Activated CD4-positive, CD25-positive, alpha-beta regulatory T cell treated with anti-CD3 and anti-CD28 coated beads, Interleukin-2, amount 50 U/mL, for 72 hours (primary cell): ENCODE measurements at places on chromosomes 1 and 21.

DNA sequence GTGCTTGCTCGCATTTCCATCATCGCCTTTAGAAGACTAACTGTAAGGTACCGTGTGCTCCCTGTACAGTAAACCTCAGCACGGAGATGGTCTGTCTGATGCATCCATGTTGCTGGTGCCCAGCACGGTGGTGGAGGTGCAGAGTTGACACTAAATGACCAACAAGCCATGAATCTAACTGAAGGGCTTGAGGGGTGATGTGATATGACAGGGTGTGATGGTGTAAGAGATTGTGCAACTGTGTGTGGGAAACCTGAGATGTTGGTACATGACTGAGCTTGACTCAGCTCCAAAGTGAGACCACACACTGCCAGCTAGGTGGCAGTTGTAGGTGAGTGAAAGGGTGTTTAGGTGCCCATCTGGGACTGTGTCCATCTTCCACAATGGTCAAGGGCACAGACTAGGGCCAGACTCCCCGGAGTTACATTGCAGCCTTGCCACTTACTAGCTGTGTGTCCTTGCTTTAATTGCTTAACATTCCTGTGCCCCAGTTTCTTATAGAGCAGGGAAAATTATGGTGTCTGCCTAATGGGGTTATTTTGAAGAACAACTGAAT is 21.4 kb downstream of the SLC2A1 start:
- DNase-seq: no peak

- peak; percentile 37 for DNase-seq
Measured at GRCh38 chr1:59926381-59927123, at the start of gene CYP2J2. Gene CYP2J2, minus strand, starts transcription at chr1:59926773. Its CDS starts 27 bp downstream, at chr1:59926746.

- no peak for DNase-seq
Measured at GRCh38 chr1:67723620-67724019, 38.6 kb downstream of the GADD45A start.

DNA sequence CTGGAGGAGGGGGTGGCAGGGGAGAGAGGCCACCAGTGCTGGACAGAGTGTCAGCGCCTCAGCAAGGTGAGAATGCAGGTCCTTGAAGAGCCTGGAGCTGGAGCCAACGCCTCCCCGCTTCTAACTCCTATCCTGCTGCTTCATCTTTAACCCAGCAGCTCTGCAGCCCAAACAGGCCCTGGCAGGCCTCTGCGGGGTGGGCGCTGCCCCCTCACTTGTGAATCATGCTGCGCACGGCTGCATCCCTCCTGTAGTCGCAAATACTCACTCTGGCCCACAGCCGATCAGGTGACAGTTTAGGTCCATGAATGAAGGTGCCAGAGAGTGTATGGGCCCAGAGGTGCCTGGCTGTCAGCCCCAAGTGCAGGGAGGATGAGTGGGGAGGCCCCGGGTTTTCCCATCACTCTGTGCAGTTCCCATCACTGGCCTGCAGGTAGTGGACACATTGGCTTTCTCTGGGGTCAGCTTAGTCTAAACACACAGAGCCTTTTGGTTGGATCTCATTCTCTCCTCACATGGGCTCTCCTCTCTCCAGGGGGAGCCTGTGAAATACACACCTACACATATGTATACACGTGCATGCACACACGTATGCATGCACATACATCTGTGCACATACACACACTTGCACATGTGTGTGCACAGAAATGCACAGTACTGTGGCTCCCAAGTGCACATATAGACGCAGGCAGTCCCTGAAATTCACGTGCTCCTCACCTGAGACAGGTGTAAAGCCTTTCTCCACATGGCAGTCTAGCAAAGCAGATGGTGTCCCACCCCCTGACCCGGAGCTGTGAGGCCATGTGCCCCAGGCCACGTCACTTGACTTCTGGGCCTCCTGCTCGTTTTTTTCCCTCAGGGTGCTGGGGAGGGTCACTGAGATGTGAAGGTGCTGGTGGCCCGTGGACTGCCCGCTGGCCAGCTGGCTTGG is 52.0 kb downstream of the TRIM11 start:
- no peak for DNase-seq

DNA sequence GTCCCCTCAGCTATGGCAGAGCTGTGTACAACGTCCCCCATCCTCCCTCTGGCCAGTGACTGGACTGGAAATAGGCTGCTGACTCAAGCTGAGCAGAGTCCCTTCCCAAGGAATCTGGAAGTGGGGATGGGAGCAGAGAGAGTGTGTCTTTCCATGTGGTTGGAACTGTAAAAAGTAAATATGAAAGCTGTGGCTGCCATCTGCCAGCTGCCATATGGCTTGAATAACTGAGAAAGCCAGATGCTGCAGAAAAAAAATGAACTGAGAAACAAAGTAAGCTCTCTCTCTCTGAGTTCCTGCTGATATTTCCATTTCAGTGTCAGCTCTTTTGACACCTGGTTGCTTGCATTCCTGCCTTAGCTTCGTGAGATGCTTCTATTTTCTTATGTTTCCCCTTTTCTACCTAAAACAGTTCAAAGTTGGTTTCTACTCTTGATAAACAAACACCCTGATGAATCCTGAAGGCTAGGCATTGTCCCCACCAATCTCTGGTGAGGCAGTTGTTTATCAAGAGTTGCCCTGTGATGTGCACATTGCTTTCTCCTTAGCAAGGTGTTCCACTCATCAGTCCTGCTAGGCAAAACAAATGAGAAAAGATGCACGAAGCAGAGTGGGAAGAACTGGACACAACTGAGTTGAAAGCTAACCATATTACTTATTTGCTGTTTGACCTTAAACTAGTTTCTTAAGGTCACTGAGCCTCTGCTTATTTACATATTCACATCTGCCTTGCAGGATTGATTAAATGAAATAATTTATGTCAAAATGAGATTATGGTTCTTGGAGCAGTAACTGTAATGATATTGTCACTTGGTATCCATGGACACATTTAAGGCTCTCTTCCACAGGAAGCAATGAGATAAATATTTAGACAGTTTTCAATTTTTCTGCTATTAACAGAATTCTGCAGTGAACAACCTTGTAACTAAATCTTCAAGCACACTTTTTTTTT is 16.6 kb upstream of the DR1 start:
- DNase-seq: no peak

- no peak for DNase-seq
Measured at GRCh38 chr1:206486995-206487788, 16.9 kb downstream of the IKBKE start.

DNA sequence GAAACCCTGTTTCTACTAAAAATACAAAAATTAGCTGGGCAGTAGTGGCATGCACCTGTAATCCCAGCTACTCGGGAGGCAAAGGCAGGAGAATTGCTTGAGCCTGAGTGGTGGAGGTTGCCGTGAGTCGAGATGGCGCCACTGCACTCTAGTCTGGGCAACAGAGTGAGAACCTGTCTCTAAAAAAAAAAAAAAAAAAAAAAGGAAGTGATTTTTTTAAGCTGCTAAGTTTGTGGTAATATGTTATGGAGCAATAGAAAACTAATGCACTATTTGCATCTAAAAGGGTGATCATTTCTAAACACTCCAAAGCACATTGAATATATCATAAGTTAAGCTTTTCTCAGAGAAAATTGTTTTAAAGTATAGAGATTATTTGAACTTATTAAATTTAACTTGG is 244.8 kb upstream of the SPAG17 start:
- DNase-seq: no peak

DNA sequence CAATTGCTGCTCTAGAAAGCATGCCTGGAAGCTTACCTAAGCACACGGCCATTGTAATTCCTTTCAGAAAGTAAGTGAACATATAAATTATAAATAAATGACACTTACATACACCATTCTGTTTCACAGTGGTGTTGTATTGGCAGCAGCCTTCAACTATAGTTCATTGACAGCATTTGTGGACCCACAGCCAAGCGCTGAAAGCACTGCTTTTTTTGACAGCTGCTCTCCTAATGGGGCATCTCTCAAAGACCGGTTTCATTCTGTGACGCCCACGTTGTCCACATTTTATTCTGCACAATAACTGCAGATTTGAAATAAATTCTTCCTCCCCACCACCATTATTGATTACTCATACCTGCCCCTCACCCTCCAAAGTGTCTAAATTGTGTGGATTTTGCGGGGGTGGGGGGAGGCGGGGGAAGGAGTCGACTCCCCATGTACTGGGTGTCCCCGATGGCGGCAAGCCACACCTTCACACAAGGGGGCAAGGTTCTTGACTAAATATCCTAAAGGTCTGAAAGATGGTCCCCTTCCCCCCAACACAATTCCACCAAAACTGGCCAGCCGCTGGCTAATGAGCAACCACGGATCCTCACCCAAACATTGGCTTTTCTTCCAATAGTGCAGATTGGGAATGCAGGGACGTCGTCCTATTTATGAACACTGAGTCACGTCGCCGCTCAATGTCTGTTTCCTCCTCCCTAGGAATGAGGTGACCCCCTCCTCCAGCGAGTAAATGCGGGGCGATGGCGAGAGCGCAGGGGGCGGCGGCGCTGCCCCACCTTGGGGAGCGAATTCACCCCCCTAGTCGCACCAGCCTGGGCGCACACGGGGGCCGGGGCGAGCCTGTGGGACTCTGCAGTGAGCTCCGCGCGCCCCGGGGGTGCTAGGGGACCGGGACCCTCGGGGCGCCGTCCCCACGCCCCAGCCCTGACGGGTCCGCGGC is 960 bp downstream of the RCAN1 start:
- DNase-seq: no peak

DNA sequence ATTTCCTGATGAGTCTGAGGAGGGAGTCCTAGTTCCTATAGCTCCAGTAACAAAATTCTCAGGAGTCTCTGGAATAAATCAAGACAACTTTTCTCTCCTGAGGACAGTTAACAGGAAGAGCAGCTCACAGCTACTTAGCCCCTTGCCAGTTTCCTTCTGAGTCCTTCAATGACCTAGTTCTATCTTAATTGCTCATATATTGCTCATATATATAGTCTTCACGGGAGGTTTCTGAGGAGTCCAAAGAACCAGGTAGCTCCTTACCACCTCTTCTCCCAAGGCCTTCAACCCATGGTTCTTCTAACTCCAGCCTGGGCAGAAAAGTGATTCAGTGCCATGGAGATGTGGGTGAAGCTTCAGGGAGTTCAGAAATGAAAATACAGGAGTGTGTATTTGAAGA is 4.6 kb downstream of the AMIGO1 start:
- no peak for DNase-seq

DNA sequence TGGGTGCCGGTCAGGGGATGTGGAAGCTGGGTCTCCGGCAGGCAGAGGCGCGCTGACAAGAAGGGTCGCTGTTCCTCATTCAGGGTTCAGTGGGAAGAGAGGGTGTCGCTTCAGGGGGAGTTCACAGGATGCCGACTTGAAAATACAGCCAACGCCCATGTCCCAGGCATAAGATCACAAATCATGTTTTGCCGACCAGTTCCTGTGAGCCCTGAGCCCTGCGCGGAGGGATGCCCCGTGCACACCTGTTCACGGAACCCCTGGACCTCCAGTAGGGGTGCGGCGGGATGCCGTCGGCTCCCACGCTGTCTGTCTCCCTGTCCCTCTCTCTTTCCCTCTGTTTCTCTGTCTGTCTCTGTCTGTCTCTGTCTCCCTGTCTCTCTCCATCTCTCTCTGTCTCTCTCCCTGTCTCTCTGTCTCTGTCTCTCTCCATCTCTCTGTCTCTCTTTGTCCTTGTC is 26.8 kb downstream of the TP73 start:
- no peak for DNase-seq

GRCh38 chr1:26049531-26050247 is 3.8 kb upstream of the SLC30A2 start:
- DNase-seq: no peak

- DNase-seq: no peak
Measured at GRCh38 chr1:202711949-202712635, 1.8 kb upstream of the SYT2 start.

DNA sequence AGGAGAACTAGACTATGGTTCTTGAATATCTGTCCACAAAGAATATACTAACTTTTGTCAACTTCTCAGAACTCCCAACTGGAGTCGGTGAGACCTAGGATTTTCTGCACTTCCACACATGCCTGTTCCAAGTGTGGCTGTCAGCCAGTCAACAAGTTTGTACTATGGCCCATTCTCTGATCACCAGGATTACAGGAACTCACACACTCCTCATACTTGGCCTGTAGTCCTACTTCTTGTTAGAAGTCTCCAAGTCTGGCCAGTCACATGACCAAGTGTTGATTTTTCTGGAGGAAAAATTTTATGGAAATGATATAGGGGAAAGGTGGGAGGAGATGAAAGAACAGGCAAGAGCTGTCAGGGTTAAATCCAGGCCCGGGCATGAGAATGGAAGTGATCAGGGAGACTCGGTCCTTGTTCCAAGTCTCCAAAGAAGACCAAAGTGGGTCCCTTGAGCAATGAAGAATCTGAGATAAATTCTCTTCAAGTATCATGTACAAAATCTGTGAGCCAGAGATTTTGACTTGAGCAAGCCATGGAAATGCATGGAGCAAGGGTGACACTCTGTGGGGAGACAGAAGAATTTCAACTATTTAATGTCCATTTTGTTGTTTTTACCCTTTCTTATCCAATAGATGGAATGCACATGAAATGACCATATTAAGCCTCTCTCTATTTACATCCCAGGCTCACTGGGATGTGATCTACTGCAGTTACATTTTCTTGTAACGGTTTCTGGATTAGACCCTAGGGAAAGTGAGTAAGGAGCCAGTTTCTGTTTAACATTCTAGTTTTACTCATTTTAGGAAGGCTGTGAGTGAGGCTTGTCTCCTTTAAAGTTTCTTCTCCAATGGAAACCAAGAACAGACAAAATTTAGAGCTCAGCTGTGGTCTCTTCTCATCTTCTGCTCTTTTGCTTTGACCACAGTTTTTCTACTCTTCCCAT is 320.9 kb downstream of the ASTN1 start:
- no peak for DNase-seq

- DNase-seq: no peak
Measured at GRCh38 chr21:31837618-31838390, 35.0 kb upstream of the HUNK start.

GRCh38 chr21:18170829-18171228 is 73.8 kb upstream of the CHODL start:
- DNase-seq: no peak
